Mesenteric fat pad (tissue), 1 donor: ENCODE measurements at places on chromosomes 2 and 18. TPM values are rescaled to one million over a fixed set of nuclear protein-coding genes. Genes with fewer than 3 reads are reported as not detected.

The IAH1 gene
- total RNA-seq: 59.7 TPM

The SLC5A7 gene
- total RNA-seq: not detected

The GPR155 gene
- total RNA-seq: 8.9 TPM

The MPP4 gene
- total RNA-seq: not detected

The IFIH1 gene
- total RNA-seq: 13.9 TPM

The FTCDNL1 gene
- total RNA-seq: 4.4 TPM

The TBR1 gene
- not detected for total RNA-seq

The IL37 gene
- not detected for total RNA-seq

The CD28 gene
- 15.7 TPM for total RNA-seq

The FAM136A gene
- total RNA-seq: 25.9 TPM

The MEP1B gene
- total RNA-seq: 0.42 TPM

The OTX1 gene
- not detected for total RNA-seq

The MBD2 gene
- 153 TPM for total RNA-seq

The CHRNG gene
- not detected for total RNA-seq

The CERKL gene
- total RNA-seq: not detected

GRCh38 chr2:126662621-126663020, 6.7 kb downstream of the GYPC start:
- DNase-seq: no peak

DNA sequence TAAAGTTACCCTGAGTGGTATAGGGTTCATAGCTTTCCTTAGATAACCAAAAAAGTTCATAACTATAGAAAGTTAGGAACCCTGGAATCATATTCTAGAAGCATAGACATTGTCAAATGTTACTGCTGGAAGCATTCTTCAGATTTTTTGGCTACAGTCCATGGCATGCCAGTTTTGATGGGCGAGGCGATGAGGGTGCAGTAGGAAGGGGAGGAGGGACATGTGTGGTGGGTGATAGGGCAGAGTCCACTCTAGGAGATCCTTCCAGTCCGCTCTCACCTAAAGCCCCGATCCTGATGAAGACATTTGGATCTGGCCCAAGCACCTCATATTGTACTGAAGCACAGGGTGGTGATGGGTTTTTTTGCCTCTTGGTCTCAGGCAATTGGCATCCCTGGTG, 91.8 kb downstream of the HRH4 start:
- no peak for DNase-seq

DNA sequence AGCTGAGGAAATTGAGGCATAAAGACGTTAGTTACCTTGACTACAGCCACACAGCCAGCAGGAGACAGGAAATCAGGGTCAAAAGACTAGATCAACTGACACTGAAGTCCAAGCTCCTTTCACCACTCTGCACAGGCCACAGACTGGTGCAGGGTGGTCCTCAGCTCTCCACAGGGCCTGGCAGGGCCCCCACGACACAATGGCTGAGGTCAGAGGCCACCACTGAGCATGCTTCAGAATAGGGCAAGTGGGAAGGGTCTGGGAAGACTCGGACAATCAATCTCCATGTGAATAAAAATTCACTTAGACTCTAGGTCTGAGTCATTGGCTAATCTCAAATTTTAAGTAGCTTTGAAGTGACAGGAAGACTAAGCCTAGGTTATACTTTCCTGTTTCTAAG, 201.7 kb downstream of the ALK start:
- DNase-seq: no peak

DNA sequence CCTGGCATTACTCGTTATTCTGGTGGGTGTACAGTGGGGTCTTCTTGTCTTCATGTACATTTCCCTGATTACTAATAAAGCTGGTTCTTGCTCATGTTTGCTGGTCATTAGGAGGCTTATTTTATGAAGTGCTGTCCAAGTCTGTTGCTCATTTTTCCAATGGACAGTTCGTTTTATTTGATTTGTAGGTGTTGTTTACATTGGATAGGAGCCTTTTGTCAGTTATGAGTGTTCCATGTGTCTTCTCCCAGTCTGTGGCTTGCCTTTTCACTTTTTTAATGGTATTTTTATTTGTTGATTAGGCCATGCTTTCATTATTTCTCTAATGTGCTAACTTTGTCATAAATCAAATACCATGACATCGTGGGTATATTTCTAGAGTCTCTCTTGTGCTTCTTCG, 51.9 kb downstream of the CEP192 start:
- DNase-seq: no peak

- DNase-seq: no peak
Measured at GRCh38 chr2:45439788-45440773, 171.0 kb downstream of the SRBD1 start.

DNA sequence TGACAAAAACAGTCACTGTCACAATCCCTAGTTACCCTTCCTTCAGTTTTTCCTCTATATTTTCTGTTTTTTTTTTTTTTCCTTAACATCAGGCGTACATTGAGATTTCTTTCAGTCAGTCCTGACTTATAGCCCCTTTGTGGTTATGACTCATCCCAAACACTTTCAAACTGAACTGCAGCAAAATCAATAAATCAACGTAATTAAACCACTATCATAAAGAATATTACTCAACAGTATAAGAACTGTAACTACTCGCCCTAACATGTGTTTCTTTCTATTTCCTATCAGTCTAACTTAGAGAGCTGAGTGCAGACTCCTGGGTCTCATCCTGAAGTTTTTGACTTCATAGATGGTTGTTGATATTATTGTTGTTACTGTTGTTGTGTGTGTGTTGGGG, 523.5 kb downstream of the LRRTM4 start:
- no peak for DNase-seq

- peak; percentile 72 for DNase-seq
Measured at GRCh38 chr2:2800697-2801096, 469.6 kb upstream of the MYT1L start.

DNA sequence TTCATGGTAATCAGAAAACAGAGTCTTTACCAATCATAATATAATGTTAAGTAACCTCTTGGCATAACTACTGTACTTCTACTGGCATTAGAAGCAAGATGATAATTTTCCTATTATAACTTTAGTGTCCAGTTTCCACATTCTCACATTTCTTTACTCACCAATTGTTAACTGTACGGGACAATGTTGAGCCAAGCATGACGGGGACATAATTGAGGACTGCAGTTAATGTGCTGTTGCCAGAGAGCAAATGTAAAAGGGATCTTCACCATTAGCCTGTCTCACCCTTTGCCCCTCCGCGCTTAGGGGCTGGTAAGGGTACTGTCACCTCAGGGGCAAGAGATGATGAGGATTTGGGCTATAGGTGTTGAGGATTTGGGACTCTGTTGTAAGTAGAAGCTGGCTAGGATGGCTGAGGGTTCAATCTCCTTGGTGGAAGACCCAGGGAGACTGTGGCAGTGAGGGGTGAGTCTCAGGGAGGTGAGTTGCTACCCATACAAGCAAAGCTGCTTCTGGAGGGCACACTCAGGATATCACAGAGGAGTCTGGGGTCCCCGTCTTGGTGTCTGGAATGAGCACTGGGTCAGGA, 54.4 kb upstream of the IL1RL1 start:
- DNase-seq: no peak

DNA sequence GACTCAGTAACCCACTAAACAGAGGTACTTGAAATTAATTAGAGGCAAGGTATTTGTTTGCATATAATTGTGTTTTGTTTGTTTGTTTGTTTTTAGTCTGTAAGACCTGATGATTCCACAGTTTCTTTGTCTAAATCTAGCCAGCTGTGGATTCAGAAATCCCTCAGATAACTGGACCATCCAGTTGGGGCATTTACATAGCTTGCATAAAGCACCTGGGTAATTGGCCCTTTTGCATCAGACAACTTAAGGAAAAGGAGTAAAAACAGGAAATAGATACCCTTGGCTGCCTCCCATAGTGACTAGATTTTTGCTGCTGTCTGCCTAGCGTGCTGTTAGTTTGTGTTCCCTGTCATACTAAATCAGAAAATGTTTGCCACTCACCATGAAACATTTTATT, 46.6 kb upstream of the XIRP2 start:
- DNase-seq: no peak

- DNase-seq: no peak
Measured at GRCh38 chr18:62760403-62760734, 45.0 kb downstream of the PHLPP1 start.

GRCh38 chr2:120348737-120349439, 3.0 kb downstream of the INHBB start:
- DNase-seq: no peak

DNA sequence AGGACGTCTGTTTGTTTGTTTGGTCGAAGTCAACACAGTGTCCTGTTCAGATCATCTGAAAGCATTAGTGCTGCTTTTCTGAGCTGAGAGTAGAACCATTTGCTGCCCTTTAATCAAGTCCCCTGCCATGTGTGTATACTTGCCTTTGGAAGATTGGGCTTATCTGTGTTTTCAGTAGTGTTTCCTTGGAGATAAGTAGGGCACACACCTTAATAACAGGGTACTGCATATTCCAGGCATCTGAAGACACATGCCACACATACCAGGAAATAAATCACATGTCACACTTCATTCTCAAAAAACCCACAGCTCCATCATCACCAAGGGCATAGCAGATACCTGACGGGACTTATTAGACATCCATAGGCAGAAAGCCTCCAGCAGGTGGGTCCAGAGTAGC, 157.4 kb downstream of the SOX11 start:
- DNase-seq: no peak

- no peak for DNase-seq
Measured at GRCh38 chr2:219537657-219538488, 5.7 kb downstream of the CHPF start.

GRCh38 chr18:41881285-41881684, 73.7 kb upstream of the PIK3C3 start:
- no peak for DNase-seq

DNA sequence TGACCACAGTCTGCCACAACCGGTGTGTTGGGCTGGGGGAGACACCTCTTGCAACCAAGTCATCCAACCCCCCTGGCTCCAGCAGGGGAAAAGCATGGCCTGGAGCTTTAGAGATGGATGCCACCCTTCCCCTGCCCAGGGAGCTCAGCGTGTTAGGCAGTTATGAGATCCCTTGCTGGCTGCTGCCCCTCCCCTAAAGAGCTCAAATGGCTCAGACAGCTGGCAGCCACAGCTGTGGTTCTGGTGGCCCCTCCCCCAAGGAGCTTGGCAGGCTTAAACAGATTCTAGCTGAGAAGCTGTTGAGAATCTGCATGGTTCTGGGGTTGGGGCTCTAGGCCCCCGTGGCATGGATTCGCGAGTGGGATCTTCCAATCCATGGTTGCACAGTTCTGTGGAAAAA, 64.7 kb downstream of the TEX51 start:
- no peak for DNase-seq

- no peak for DNase-seq
Measured at GRCh38 chr2:226515344-226516055, 284.1 kb downstream of the IRS1 start.

DNA sequence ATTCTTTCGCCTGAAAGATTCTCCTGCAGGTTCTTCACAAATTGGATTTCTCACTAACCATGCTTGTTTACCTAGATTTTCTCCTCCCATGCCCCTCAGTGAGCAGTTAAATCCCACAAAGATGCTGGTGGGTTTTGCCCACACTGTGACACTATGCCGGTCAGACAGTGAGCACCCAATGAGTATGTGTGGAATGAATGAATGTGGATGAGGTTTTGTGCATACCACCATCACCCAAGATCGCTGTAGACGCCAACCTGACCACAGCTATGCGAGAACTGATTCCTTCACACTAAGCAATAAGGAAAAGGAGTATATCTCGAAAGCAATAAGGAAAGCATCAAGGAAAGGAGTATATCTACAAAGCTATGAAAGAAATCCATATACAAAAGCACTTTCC, 116.7 kb downstream of the PID1 start:
- no peak for DNase-seq

- no peak for DNase-seq
Measured at GRCh38 chr2:138474100-138474825, 27.3 kb upstream of the SPOPL start.

- DNase-seq: peak; percentile 79
Measured at GRCh38 chr2:240949791-240950705, 43.9 kb downstream of the CROCC2 start.

DNA sequence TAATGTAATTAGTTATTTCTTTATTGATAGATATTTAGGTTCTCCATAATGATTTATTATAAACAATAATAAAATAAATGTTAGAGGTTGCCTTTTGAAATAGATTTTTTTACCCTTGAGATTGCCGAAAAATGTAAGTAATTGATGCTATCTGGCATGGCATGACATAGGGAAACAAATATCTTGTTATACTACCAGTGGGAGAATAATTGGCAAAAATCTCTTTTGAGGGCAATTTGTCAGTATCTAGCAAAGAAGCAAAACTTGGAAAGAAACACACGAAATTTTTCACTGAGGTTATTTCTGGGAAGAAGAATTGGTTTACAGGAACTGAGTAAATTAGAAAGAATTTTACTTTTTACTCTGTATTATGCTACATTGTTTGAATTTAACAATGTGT, 547.2 kb upstream of the SETBP1 start:
- no peak for DNase-seq

DNA sequence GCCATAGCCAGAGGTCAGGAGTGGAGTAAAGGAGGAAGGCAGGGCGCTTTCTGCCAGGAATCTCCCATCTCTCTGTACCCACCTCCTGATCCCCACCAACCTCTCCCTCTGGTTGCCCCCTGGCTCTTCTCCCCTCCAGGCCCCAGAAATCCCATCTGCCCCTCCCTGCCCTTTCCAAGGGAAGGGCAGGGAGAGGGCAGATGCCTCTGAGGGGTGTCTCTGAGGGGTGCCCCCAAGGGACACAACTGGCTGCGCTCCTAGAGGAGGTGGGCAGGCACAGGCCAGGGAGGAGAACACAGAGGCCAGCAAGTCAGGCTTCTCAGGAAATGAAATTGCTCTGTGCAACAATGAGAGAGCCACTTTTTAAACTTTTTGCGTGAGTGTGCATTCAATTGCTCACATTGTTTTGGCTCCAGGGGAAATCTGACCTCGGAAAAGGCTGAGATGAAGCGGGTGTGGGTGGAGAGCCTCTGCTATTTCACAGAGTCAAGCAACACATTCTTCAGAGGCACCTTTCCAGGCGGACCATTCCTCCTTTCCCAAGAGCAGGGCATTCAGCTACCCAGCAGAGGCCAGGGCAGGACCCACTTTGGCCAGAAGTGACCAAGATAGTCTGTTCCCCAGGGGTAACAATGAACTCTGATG, 125.5 kb downstream of the SMAD7 start:
- peak; percentile 73 for DNase-seq

DNA sequence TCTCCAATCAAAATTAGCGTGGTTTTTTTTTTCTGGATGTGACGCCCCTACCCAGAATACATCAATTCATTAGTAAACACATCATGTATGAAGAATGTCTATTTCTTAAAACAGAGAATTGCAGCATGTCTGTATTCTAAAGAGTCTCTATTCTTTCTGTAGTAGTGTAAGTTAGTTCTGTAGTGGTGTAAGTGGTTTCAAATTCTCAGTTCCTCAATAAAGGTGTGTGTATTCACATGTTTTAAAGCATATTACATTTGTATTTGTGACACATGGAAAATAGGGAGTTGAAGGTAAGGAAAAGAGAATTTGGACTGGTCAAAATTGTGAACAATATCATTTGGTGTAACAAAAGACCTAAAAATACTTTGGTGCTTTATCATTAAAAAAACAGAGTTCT, 8.0 kb upstream of the GPR75 start:
- no peak for DNase-seq

- DNase-seq: no peak
Measured at GRCh38 chr2:83584672-83585071, 874.4 kb downstream of the SUCLG1 start.
